ENCODE measurements at places on chromosomes 2 and 18. TPM values are rescaled to one million over a fixed set of nuclear protein-coding genes. Genes with fewer than 3 reads are reported as not detected.

The CD8B gene
- total RNA-seq = 0.73 TPM

The CREG2 gene
- total RNA-seq = not detected

The IL1RL1 gene
- 0.26 TPM for total RNA-seq

The CAPN14 gene
- total RNA-seq = 0.53 TPM

Data from CD4-positive, alpha-beta memory T cell (primary cell).